ENCODE measurements at places on chromosomes 16 and 17.

GRCh38 chr16:28193530-28194423 is 18.0 kb downstream of the XPO6 start:
- no peak for DNase-seq

DNA sequence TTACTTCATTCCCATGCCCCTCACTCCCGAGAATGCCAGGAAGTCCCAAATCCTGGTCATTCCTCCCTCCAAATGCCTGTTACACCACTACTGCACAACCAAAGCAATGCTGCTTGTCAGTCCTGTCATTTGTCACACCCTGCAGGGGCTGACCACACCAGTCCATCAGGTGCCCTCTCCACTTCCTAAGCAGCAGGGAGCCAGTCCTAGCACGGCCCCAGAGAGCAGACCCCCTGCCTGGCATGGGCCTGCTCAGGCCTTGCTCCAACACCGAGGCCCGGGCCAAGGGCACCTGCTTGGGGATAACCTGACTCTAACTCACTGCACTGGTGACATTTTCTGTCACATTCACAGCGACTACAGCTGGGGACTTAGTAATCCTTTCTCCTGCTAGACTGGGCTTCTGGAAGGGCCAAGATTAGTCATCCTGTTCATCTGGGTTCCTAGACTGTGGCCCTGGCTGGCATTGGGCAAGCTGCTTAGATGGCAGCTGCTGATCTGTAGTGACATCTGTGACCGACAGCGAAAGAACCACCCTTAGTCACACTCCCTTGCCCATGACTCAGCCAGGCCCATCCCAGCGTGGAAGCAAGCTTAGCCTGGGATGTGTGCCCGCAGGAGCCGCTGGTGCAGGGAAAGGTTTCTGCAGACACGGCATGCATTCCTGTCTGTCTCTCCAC is 5.4 kb downstream of the ALYREF start:
- no peak for DNase-seq

GRCh38 chr16:71794943-71795342 is 13.7 kb downstream of the AP1G1 start:
- no peak for DNase-seq

DNA sequence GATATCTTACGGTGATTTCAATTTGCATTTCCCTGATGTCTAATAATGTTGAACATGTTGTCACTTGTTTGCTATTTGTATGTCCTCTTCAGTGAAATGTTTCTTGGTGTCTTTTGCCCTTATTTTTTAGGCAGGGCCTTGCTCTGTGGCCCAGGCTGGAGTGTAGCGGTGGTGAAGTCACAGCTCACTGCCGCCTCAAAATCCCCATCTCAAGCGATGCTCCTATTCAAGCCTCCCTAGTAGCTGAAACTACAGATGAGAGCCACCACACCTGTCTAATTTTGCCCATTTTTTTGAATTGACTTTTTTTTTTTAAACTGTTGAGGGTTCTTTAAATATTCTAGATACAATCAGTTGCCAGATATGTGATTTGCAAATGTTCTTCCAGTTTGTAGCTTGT is 8.3 kb downstream of the UBE2G1 start:
- no peak for DNase-seq

GRCh38 chr16:20957153-20957552 is 56.6 kb downstream of the LYRM1 start:
- DNase-seq = no peak

DNA sequence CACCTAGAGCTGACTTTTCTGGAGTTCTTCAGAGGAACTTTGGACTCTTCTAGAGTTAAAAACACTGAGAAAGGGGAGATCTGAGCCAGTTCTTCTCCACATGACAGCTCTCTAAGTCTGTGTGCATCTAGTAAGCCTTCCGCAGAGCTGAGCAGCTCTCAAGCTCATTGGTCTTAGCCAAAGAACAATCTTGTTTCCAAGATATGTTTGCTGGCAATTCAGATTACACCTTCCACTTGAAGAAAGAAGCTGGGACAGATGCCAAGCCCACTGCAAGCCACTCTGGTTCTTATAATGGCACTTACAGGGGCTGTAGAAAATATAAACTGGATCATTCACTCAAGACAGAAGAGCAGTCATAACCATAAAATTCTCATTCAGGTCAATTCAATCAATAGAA is 134.1 kb upstream of the TOX3 start:
- DNase-seq = no peak

DNA sequence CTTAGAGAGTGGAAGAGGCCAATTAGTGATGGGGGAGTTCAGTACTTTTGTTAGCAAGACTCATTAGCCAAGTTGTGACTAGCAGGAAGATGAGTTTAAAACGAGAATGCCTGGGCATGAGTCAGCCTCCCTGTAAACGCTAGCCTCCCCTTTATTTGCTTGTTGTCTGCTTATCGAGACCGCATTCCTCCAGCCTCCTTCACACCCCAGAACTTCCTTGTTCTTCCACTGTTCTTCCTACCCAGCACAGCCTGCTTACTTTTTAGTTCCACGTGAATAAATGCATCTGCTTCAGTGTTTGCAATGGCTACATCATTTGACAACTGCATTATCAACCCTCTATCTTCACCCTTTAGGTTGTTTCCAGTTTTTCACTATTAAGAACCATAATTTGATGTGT is 20.2 kb upstream of the OR3A1 start:
- DNase-seq = no peak

GRCh38 chr17:80948976-80949450 is 42.6 kb upstream of the CHMP6 start:
- DNase-seq = no peak

GRCh38 chr17:59476413-59476812 is 89.0 kb upstream of the DHX40 start:
- DNase-seq = no peak

DNA sequence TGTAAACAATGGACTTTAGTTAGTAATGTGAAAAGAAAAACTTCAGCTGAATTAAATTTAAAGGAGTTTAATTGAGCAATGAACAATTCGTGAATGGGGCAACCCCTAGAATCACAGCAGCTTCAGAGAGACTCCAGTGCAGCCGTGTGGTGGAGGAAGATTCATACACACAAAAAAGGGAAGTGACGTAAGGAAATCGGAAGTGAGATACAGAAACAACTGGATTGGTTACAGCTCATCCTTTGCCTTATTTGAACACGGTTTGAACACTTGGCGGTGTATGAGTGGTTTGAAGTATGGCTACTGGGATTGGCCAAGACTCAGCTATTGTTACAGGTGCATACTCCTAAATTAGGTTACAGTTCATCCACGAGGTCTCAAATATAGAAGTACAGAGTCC is 460.4 kb upstream of the ASIC2 start:
- DNase-seq = no peak

DNA sequence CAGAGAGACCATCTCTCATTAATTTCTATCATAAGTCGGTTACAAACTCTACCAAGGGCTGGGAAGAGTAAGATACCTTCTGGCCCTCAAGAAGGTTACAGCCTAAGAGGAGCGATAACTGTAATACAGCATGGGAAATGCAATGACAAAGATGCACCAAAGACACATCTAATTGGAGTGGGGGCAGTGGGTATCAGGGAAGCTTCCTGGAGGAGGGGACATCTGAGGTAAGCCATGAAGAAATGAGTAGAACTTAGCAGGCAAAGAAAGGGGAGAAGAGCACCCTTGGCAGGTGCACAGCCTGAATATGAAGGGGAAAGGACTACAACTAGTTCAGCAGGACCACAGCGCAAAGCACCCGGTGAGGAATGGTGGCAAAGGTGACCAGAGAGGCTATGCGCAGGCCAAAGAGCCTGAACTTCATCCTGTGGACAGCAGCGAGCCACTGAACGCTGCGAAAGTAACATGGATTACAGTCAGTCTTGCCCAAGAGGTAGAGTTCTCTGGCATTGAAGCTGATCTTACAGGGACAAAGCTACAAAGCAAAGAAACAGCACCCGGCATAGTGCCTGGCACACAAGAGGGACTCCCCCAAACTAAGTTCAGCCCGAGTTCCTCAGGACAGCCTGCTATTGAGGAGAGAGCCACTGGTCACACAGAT is 2.8 kb downstream of the TBC1D10B start:
- DNase-seq = no peak

DNA sequence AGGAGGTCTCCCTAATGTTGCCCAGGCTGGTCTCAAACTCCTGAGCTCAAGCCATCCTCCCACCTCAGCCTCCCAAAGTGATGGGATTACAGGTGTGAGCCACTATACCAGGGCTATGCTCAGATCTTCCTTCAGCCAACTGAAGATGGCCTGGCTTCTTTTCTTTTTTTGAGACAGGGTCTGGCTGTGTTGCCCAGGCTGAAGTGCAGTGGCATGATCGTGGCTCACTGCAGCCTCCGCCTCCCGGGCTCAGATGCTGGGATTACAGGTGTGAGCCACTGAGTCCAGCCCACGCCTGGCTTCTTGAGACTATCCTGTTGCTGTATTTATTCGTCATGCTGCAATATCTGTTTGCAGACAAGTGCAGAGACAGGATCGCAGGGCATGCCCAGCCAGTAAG is 4.1 kb downstream of the SLC25A19 start:
- DNase-seq = no peak

DNA sequence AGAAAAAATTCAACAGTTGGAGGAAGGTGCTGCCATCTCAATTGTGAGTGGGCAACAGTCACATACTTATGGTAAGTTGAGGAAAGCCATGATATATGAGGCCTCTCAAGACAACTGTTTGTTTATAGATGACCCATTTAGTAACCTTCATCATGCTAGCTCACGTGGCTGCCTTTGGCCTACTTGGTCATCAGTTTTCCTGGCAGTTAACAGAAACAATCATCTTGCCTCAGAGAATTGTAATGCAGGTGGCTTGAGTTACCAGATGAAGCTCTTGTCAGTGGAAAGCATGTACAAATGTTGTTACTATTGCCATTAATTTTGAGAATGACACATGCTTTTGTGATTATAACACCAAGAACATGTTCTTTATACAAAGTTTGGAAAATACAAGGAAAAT is 14.7 kb downstream of the TPPP3 start:
- DNase-seq = no peak

GRCh38 chr17:73340093-73340596 is 28.3 kb upstream of the CDC42EP4 start:
- DNase-seq = no peak

DNA sequence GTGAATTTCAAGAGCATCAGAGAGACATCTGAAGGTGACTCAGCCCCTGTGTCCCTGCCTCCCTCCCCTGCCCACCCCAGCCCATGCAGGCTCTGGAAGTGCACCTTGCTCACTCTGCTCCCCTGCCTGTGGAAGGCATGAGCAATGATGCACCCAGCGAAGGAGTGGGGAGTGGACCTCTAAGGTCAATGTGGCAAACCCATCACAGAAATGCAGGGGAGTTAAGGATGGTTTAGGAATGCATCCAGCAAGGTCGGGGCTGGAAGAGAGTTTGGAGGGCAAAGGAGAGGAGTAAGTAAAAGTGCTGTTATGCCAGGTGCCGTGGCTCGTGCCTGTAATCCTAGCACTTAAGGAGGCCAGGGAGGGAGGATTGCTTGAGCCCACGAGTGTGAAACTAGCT is 61.9 kb downstream of the CYB5B start:
- no peak for DNase-seq

DNA sequence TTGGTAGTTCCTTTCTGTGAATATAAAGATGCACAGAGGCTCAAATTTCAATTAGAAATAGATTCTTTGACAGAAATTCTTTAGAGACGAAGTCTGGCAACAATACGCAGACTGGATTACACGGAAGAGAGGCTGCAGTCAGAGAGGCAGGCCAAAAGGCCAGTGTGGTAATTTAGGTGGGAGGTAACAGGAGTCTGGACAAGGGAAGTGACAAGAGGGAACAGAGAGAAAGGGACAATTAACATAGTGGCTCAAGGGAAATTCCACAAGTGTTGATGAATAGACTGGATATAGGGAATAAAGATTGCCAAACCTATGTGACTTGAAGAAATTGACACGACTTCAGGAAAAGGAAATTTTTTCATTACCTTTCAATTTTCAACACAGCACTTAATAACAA is 54.6 kb downstream of the STX8 start:
- DNase-seq = no peak

DNA sequence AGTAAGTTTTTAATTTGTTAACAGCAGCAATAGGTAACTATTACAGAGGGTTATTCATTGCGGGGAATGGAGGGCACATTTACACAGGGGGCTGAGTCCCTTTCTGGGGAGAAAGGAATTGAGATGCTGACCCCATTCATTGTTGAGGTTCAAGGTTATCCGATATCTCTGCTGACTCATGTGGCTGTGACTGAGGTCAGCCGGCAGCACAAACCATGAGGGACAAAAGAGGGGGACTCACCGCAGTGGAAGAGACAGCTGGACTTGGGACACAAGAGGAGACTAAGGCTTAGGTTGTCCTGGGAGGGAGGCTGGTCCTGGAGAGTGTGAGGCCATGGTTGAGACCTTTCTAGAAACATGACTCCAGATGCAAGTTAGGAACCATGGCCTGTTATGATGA is 119.1 kb upstream of the XYLT1 start:
- no peak for DNase-seq

- no peak for DNase-seq
Measured at GRCh38 chr16:69532641-69533455, 32.9 kb upstream of the NFAT5 start.

GRCh38 chr17:42171831-42172230 is 9.1 kb downstream of the KCNH4 start:
- DNase-seq = no peak

DNA sequence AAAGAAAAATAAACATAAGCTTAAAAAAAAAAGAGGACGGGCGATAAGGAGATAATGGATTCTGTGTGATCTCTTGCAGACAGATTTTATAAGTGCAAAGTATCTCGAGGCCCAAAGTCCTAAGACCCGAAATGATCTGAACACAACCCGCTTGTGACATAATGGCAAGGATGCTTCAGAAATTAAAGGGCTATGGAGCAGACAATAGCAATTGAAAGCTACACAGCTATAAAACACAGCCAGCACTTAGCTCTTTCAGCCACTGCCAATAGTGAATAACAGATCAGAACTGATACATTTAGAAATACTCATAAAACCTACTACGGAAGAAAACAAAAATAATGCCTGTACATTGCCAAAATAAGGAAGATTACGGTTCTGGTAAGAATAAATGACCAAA is 117.5 kb downstream of the ZFHX3 start:
- DNase-seq = no peak

- no peak for DNase-seq
Measured at GRCh38 chr16:65306300-65306699, 184.4 kb upstream of the CDH11 start.

DNA sequence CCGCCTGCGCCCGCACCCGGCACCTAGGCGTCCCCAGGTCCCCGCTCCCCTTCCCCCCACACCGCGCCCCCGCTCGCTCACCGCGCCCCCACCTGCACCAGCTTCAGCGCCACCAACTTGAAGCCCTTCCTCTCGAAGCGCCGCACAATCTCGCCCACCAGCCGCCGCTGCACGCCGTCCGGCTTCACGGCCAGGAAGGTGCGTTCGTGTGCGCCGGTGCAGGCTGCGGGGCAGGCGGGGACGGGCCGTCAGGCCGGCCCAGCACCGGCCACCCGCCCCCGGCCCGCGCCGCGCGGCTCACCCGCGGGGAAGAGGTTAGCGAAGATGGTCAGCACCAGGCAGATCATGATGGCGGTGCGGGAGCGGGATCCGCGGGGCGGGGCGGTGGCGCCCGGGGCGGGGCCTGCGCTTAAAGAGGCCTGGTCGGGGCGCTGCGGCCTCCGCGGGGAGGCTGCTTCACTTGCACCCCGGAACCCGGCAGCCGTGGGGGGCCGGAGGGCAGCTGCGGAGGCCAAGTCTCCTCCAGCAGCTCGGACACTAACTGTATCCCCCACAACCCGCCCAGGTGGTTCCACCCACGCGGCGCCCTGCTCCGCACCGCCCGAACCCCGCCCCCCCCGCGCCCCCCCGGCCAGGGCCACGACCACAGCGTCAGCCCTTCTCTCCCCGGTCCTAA is at the start of gene NME3:
TSS of gene NME3 (minus strand) at position 356 of the 676 bp plus-strand sequence. CDS start at position 347, 9 bp downstream.
- no peak for DNase-seq

- no peak for DNase-seq
Measured at GRCh38 chr17:83161298-83162034, 82.1 kb downstream of the METRNL start.

All from NCI-H1930 (cell line).